ENCODE measurements at places on chromosomes 5 and 9. TPM values are rescaled to one million over a fixed set of nuclear protein-coding genes. Genes with fewer than 3 reads are reported as not detected.

DNA sequence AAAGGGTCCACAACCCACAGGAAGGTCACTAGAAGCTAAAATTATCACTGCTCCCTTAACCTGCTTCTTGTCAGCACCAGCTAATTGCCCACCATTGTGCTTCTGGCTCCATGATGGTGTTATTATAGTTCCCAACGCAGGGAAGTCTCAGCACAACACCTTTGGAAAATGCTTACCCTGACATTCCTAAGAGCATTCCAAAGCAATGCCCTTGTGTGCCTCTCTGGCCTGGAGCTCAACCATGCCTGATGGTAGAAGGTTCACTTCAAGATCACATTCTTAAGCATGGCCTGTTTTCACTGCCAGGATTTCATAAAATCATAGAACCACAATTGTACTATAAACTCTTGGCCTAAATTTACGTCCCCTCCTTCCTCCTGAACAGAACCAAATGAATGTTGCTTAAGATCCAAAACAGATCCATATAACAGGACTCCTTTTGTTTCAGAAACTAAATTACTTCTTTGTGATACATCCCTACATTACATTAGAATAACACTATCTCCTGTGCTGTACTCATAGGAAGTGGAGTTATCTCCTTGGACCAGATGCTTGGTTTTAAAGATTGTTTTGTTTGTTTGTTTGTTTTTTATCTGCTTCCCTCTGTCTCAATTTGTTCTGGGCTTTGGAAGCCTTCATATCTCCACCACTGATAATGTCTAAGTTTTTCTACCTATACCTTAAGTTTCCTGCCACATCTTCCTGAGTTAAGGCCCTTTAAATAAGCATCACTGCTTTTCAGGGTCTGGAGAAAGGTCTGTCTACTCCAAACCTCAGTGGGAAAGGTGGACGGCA lies 32.1 kb downstream of the ARL15 start:
- DNase-seq: no peak

DNA sequence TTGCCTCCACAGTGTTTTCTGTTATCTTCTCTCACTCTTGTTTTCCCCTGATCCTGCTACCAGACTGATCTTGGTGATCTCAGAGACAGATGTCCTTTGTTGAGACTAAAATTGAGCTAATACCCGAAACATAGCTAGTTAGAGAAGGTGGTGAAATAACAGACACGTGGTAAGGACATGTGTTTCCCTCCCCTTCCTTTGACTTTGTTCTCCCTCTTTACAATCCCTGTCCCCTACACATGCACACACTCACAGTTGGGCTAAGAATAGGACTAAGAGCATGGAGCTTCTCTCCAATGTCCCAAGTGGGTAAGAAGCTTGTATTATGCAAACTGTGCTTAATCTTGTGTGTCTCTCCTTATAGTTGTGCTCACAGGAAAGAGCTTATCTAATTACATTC lies 1603.0 kb upstream of the C9orf72 start:
- DNase-seq: no peak

DNA sequence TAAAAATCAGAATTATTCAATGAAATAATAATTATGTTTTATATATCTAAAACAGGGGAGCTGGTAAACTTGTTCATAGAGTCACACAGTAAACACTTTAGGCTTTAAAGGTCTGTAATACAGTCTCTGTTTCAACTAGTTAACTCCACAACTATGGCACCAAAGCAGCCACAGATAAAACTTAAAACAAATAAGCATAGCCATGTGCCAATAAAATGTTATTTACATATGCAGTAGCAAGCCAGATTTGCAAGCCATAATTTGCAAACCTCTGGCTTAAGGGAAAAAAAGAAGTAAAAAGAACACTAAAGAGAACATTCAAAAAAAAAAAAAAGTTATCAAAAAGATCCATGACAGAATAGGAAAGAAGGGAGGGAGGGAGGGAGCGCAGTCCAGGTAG lies 24.9 kb downstream of the RICTOR start:
- DNase-seq: no peak

The BRINP1 gene
- total RNA-seq: 55.3 TPM

GRCh38 chr5:108726446-108727235 lies 21.1 kb upstream of the FER start:
- peak; percentile 18 for DNase-seq

- no peak for DNase-seq
These were observed 111.0 kb downstream of the FBXL7 start for GRCh38 chr5:15611008-15611407.

DNA sequence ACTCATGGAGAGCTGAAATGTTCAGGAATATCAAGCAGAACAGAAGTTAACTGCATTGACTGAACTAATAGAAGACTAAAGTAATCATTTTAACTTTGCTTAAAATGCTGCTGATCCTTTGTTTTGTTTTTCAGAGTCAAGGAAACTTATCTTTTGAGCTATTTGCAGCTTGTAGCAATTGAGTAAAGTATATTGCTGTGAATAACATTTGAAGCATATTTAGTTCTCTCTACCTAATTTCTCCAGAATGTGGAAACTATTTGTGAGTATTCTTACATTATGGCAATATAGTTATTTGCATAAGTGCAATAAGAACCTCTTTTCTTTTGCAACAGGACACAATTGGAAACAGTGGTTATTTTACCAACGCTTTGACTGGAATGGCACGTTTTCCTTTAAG lies 5.3 kb upstream of the SOX30 start:
- no peak for DNase-seq

DNA sequence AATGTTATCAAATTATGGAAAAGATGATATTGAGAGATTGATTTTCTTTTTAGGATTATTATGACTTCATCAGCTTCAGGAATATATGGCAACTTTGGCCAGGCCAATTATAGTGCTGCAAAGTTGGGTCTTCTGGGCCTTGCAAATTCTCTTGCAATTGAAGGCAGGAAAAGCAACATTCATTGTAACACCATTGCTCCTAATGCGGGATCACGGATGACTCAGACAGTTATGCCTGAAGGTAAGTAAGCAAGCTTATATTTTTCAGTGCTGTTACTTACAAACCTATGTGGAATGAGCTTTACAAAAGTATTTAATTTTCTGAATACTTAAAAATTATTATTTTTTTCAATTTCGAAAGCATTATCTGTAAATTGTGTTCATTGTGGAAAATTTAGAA lies 26.5 kb downstream of the HSD17B4 start:
- DNase-seq: no peak

The NUTM2G gene
- not detected for total RNA-seq

The LVRN gene
- total RNA-seq: 2.5 TPM

DNA sequence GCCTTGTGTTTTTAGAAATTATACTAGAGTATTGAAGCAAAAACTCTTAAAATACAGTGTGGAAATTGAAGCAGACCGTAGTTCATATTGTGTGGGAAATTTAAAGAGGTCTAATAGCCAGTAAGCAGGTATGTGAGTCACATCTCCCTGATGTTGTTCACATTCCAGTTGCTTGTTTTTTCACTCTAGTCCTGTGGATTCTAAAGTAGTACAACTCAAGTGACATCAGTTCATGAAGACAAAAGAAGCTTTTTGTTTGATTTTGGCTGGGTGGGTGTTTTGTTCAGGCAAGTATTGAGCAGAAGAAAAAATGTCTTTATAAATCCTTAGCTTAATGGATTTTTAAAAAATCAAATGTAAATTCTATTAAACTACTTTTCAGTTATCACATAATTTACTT lies 216.2 kb downstream of the MAN2A1 start:
- no peak for DNase-seq

DNA sequence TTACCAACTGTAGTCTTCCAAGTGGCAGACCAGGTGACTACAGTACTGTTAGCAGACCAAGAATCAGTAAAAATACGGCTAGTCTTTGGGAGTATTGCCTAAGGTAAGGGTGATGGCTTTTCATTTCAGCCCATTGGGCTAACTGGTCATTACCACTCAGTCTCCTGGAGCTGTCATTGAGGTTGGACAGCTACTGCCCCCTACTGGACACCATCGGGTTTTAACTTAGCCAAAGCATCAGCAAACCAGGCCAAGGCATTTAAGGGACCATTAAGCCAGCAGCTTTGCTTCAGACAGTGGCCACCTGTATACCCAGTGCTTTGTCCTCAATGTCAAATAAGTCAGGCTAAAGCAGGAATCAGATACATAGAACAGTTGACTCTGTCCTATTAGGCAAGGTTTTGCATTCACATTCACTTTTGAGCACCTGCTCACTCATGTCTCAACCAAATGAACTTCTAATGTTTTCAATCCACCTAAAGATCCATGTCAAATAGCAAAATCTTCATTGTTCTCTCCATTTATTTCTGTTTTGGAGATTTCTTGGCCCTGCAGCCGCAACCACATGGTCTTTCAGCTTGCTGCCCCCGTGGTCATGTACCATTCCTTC lies 117.2 kb downstream of the INVS start:
- DNase-seq: no peak

DNA sequence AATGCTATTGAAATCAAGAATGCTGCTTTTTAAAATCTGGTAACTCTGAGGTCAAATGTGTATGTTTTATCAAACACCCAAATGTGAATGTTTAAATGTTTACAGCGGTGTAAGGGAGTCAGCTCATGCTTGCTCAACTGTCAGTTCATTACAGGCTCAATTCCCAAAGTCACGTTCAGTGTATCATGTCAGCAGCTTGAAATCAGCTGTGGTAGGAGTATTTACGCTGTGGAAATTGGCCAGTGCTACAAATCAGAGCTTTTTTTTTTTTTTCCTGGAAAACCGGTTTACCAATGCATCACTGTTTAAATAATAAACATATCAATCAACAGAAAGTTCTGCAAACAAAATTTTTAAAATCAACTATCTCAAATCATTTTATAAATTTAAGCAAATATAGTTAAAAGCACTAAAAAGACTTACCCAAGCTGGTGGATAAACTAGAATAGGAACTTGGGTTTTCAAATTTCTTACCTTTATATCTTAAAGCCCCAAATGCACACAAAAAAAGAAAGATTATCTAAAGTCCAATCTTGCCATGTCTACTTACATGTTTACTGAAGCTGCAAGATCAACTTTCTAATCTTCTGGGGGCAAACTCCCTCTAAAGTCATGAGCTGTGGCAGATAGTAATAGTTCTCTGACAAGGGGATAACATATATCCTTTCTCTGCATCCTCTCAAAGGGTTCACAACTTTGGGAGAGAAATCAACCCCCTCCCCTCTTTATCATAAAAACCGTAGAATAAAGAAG lies 57.6 kb upstream of the GRAMD2B start:
- no peak for DNase-seq

DNA sequence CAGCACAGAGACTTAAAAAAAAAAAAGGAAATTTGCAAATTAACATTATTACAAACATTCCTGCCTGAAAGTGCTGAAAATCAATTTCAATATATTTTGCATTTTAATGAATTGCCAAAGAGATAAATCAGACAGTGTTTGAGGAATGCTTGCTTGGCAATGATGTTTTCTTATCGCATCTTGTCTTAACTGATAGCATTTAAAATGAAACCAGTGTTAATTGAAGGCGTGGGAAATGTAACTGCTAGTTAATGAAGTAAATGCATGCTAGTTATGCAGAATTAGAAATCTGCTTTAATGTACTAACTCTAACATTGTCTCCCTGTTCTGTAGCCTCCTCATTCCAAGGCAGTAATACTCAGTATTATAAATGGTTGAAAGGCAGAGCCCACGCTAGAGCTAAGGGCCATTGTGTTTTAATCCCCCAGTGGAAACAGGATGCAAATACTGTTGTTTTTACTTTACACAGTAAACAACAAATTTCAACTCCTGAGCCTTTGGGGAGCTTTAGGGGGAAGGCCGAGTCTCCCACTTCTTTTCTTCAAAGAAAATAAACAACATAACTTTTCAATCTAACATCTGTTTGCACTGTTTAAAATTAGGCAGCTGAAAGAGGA lies 586.9 kb downstream of the TLE4 start:
- DNase-seq: no peak

DNA sequence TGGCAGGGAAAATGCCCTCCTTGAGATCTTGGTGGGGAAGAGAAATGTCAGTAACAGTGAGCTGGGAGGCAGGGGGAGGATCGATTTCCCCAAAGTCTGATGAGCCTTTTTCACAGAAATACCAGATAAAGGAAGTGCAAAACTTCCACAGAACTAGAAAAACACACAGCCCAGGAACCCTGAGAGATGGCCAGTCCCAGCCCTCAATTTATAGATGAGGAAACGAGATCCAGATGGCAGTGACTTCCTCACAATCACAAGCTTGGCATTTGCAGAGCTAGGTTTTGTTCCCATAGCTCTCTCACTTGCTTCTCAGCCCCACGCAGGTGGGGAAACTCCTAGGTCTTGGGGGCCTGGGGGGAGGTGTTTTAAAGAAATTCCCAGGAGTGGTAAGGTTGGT lies 3.8 kb upstream of the GGTA1 start:
- no peak for DNase-seq

The NSMF gene
- 215 TPM for total RNA-seq
